ENCODE measurements at places on chromosomes 1 and 21.

DNA sequence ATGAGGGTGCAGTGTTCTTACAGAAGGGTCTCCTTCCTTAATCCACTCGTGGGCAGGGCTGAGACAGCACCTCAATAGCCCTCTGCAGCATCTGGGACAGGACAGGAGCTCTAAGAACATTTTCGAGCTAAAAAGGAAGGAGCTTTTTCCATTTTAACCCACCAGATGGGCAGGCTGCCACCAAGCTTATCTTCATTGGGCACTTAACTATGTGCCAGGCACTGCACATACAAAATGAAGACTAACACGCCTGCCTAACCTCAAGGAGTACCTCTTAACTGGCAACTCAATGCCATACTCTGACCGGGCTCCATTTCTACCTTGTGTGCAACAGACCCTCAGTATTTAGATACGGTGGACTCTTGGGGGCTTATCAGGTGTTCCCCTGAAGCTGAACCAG, 48.2 kb downstream of the SSBP3 start:
- DNase-seq, result no peak

DNA sequence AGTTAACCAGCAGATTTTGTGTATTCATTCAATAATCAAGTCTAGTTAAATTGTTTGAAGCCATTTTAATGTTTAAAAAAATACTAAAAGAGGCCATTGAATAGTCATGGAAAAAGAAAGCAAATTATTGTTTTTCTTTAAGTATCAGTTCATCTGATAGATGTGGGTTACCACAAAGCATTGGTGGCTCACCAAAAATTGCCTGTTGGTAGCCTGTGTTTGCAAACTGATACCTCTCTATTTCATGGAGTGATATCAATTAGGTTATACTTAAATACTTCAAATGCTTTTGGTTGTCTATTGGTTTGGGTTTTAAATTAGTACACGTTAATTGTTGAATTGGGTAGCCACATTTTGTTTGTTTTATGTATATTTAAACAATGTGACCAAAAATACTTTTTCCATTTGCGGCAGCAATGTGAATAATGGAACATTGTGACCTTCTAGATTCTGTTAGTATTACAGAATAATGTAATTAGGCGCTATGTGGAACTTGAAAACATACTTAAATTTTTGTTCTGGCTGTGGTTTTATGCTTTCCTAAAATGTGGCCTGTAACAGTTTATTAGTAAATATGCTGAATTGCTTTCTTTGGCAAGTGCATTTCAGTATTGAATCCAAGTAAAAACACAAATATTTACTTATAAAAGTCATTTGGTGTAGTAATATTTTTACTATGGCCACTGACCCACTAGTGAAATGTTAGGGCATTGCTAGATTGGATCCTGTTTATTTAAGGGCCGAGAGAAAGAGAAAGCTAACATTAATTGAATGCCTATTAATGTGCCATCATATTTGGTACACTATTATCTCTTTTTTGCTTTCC, 37.1 kb upstream of the NBL1 start:
- no peak for DNase-seq

- DNase-seq, result no peak
These were observed 7.8 kb downstream of the ERG start for GRCh38 chr21:38490411-38491020.

- DNase-seq, result no peak
These were observed 226.5 kb downstream of the PTPRC start for GRCh38 chr1:198865319-198865718.

DNA sequence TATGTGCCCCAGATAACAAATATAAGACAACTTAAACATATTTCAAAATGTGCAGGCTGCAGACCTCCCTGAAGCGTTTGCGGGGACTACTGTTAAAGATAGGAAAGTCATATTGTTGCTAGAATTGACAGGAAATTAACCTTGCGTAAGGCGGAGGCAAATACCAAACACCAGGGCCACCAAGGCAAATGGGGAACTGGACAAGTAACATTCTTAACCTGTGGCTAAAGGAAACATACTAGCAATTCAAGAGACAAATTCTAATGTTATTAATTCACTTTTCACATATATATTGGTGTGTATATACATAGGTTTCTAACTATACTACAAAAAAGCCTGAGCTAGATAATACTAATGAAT, 6.8 kb downstream of the HAPLN2 start:
- DNase-seq, result no peak

DNA sequence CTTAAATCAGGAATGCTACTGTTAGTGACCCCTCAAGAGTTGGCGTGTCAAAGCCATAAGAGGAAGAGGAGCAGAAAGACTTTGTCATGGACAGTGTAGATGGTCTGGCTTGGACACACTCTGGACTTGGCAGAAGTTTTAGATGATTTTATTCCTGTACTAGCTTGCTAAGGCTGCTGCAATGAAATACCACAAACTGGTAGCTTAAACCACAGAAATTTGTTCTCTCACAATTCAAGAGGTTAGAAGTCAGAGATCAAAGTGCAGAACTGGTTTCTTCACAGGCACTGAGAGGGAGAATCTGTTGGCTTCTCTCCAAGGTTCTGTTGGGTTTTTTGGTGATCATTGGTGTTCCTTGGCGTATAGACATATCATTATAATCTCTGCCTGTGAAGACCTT, 869.8 kb upstream of the B3GALT2 start:
- no peak for DNase-seq

All from NCI-H69 (cell line).